ENCODE measurements at places on chromosomes 3 and 15.

- no peak for DNase-seq
These were observed 549.3 kb upstream of the IL12A start for GRCh38 chr3:159439346-159439745.

DNA sequence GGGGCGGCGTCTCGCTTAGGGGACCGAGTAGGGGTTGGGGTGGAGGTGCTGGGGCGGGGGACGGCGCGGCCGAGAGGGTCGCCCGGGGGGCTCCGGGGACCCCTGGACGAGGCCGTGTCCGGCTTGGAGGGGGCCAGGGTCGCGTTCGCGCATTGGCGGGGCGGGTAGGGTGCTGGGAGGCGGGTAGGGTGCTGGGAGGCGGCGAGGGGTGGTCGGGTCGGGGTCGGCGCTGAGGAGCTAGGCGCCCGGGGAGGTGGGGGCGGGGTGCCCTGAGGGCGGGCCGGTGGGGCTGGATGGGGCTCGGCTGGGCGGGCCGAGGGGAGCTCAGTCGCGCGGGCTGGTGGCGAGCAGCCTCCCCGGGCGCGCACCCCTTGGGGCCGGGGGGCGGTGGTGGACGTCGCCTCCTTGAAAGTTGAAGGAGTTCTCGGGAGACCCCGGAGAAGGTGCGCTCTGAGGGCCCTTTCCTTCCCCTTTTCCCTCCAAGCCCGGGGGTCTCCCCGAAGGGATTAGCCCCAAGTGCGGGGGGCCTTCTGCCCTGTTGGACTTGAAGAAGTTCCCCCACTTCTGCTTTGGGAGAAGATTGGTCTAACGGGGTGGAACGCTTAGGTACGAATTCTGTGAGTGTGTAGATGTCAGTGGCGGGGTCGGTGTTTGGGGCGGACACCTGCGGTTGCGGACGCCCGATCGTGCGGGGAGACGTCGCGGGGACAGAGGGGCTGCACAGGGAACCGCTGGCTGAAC, 543 bp downstream of the MEF2A start:
- peak; percentile 8 for DNase-seq

DNA sequence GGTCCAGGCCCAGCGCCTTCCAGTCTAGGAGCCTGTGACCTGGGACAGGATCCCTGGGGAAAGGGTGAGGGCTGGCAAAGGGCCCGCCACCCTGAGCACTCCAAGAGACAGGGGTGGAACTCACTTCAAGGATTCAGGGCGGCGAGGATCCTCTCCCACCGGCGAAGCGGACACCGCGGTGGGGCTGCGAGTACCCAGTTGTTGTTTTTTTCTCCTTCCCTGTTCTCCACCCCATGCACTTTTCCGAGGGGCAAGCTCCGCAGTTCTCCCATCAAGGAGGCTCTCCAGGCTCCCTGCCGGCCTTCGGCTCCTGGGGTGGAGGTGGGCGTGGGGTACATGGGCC, 387 bp upstream of the PAQR5 start:
- no peak for DNase-seq

GRCh38 chr15:66774001-66774814, 72.2 kb downstream of the SMAD6 start:
- DNase-seq, result peak; percentile 66

GRCh38 chr15:96560246-96560895, 229.9 kb downstream of the NR2F2 start:
- DNase-seq, result no peak

GRCh38 chr3:18438586-18438985, 13.4 kb upstream of the SATB1 start:
- DNase-seq, result no peak

DNA sequence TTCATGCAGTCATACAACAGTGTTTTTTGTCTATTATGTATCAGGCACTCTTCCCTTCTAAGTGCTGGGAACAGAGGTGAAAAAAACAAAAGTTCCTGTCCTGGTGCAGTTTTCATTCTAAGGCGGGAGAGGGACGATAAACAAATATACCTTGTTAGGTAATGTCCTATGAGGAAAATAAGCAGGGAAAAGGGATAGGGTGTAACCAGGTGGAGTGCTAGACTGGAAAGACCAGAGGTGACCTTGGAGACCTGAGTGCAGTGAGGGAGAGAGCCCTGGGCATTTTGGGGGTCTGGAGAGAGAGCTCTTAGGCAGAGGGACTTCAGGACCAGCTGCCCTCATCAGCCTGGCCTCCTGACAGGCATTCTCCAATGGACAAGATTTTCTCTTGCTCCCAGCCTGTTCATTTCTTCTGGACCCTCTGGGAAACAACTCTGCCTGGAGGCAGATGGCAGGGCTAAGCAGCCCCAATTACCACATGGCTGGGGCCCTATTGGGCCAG, 97.2 kb upstream of the TJP1 start:
- no peak for DNase-seq

- no peak for DNase-seq
These were observed 85.9 kb downstream of the BOC start for GRCh38 chr3:113297287-113297686.

GRCh38 chr15:58525991-58526421, 94.2 kb downstream of the LIPC start:
- DNase-seq, result no peak

DNA sequence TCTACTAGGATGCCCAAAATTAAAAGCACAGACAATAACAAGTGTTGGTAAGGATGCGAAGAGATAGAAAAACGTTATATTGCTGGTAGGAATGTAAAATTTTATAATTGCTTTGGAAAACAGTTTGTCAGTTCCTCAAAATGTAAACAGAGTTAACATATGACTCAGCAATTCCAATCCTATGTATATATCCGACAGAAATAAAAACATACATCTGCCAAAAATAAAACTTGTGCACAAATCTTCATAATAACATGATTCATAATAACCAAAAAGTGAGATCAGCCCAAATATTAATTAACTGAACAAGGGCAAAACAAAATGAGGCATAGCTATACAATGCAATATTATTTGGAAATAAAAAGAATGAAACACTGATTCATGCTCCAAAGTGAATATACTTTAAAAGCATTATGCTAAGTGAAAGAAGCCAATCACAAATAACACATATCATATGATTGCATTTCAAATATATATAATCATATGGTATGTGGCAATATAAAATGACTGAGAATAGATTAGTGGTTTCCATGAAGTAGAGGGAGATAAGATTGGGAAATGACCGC, 609.3 kb downstream of the IGSF11 start:
- DNase-seq, result no peak

GRCh38 chr3:5056111-5056391, 66.0 kb upstream of the ARL8B start:
- no peak for DNase-seq

GRCh38 chr15:90184786-90185704, 16.1 kb upstream of the SEMA4B start:
- DNase-seq, result peak; percentile 57

DNA sequence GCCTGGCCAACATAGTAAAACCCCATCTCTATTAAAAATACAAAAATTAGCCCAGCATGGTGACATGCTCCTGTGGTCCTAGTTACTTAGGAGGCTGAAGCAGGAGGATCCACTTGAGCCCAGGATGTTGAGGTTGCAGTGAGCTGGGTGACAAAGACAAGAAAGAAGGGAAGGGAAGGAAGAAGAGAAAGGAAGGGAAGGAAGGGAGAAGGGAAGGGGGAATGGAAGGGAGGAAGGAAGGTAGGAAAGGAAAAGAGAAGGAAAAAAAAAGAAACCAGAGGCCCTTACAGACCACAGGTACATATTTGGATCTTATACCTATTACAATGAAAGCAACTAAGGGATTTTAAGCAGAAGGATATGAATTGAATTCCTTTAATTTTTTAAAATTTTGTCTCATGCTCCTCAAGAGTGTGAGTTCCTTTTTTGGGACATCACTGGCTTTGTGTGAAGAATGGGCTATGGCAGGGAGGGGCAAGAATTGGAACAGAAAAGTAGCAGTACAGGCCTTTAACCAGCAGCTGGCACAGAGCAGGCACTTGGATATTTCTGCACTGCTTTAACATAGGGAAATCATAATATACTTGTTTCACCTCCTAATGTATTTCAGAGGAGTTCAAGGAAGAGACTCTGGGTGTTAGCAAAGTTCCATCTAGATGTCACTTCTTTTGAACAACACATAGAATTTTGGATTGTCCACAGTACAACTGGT, 7.9 kb downstream of the RAB27A start:
- DNase-seq, result no peak

DNA sequence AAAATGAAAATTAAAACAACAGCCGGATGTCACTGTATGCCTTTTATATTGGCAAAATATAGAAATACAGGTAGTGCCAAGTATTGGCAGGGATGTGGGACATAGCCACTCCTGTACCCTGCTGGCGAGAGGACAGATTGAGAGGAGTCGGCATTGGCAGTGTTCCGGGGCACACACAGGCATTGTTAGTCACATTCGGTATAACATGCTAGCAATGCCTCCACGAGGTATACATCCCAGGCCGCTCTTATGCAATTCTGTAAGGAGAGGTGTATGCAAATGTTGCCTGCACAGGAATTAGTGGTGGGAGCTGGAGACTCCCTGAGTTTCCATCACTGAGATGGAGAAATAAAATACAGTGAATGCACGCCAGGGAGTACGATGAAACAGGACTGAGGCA, 99.4 kb upstream of the DLG1 start:
- no peak for DNase-seq

- peak; percentile 72 for DNase-seq
These were observed 137.7 kb upstream of the RASGRP1 start for GRCh38 chr15:38702178-38702912.

GRCh38 chr15:99054025-99054387, 46.4 kb upstream of the PGPEP1L start:
- DNase-seq, result no peak
